ENCODE measurements at places on chromosomes 6 and 20.

GRCh38 chr6:153145591-153145990 is 14.5 kb upstream of the RGS17 start:
- DNase-seq, result no peak

DNA sequence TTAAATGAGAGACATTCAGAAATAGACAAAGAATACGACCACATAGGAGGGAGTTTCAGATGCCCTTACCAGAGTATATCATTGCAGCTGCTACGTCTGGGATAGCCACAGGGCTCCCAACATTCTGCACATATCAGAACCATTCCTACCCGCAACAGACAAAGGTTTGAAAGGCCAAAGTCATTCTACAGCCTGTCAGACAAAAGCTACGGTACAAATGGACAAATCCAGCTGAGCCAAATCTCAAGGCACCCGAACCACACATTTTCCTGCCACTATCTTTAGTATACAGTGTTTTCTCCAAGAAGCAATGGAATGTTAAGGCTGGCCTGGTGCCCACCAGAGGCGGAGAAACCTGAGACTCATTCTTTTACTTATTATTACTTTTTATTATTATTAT is 30.5 kb upstream of the LYRM2 start:
- no peak for DNase-seq

- DNase-seq, result no peak
Observed at GRCh38 chr20:33252460-33252859, 16.7 kb downstream of the BPIFA1 start.

GRCh38 chr6:151716526-151716932 is 91.0 kb upstream of the ESR1 start:
- no peak for DNase-seq

DNA sequence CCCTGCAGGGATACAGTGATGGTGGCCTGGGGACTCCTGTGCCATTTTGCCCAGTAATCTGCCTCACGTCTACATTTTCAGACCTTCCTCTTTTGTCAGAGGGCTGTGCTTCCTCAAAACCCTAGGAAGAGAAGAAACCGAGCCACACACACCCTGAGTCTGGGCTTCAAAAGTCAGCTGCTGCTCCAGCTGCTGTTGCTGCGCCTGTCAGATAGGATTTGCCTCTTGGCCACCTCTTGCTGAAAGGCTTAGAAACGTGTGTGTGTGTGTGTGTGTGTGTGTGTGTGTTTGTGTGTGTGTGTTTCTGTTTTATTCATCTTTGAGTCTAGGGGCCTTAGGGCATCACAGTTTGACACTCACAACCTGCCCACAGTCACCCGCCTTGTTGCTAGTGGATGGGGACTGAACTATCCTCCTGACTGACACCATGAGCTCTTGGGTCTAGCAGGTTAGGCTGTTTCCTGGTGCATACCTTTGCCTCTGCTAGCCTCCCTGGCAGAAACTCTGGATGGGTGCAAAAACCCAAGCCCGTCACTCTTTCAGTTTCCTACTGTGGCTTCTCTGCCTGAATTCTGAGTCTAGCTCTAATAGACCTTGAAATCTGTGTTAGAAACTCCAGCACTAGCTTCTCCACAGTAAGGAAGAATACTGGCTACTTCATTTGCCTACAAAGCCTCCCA is 94.9 kb upstream of the CEP85L start:
- no peak for DNase-seq

GRCh38 chr6:144216668-144217218 is 66.4 kb downstream of the STX11 start:
- DNase-seq, result no peak

DNA sequence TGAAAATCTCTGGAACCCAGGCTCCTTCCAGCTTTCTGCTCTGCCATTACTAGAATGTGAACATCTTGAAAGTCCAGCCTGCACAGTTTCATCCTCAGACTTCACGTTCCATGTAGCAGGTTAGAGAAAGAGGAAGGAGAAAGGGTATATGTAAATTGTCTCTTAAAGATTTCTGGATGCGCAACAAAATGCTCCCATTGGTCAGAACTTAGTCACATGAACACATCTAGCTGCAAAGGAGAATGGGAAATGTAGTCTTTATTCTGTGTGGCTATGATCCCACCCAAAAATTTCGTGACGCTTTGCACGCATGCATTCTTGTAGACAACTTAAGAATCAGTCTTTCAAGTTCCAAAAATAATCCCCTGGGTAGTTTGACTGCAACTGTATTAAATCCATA is 46.4 kb upstream of the CHD6 start:
- DNase-seq, result no peak

DNA sequence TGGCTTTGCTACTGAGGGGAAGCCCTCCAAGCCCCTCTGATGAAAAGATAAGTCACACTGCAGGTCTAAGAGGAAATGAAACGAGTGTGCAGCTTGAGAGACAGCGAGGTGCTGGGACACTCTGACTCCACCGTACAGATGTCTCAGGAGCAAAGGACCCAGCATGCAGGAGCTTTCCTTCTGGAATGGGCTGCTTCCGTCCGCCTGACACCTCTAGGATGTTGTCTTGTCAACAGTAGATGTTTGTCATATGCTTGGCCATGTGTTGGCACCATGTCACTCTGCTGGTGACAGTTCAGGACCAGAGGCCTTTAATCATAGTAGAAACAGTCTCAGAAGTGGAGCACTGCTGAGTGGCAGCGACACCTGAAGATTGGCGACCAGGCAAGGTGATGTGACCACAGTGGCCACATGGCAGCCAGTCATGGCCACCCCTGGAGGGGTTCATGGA is 46.7 kb downstream of the SLC24A3 start:
- DNase-seq, result no peak

GRCh38 chr6:126530775-126531174 is 190.9 kb downstream of the CENPW start:
- DNase-seq, result no peak

DNA sequence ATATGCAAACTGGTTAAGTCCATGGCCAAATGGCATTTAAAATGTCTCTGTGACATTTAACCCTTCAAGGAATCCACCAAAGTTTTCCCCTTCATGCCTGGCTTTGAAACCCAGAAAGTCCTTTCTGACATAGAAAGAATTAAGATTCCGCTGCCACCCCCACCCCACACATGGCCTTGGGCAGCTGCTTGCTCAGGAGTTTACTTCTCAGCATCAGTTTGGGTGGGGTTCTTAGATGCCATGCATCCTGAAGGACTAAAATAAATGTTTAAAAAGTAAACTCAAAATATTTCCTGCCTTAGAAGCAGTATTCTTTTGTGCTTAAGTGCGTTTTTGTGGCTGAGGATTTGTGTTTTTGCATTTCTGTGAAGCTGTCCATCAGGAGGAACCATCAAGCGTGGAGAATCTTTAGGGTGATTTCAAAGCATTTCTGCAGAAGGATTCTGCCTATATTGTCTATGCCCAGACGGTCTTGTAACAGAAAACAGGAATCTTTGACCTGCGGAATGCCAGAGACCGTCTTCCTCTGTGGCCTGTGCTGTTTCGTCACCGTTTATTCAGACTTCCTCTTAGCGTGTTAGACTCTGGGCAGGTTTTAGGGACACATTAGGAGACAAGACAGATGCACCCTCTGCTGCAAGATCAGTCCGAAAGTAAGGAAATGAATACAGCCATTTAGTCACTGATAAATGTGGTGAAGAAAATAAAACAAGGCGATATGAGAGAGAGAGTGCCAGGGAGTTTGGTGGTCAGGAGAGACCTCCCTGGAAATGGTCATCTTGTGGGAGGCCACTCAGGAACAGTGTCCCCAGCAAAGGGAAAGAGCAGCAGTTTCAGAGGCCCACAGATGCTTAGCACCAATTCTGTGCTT is 6.2 kb downstream of the DUSP22 start:
- no peak for DNase-seq

- DNase-seq, result no peak
Observed at GRCh38 chr20:33667245-33667675, 517 bp downstream of the ACTL10 start.

DNA sequence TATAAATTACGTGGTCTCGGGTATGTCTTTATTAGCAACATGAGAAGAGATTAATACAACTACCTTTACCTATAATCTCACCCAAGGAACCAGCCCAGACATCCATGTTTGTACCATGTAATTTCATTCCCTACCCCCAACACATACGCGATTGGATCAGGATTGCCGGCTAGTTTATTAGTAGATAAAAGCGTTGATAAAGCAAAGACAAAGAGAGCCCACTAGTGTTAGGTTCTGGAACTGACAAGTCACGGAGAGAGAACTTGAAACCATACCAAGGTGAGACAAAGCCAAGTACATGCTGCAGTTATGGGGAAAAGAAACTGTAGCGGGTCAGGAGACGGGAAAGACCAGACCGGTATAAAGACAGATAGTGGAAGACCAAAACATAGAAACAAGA is 37.4 kb upstream of the FAM135A start:
- no peak for DNase-seq

- no peak for DNase-seq
Observed at GRCh38 chr20:1479831-1480595, 11.2 kb downstream of the SIRPB2 start.

DNA sequence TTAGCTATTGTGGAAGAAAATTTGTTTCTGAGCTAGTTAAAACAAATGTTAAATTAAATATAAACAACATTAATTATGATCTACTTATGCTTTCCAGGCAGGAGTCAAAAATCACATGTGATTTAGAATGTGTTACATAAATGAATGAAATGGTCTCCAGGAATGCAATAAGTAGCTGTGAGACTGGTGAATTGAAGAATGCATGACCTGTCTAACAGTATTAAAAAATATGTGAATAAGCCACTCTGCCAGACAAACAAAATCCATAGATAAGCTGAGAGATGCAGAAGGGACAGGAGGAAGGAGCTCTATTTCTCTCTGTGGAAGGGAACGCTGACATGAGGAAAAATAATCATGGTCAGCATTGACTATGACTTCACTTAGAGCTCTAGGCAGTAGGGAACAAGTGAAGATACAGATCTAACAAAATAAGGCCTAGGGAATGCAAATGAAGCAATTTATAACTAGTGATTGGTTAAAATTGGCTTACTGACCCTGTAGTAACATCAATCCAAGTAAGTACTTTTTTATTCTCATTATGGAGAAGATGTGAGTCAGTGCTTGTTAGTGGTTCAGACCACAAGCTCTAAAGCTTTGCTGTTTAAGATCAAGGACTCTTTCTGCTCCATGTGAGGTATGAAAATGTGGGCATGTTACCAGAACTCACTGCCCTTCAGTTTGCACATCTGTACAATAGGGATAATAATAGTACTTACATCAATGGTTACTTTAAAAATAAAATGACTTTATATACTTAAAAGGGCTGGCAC is 432.6 kb downstream of the MMUT start:
- no peak for DNase-seq
